ENCODE measurements at places on chromosomes 12 and 14.
A peak's percentile ranks its signal among the peaks of the same experiment; 100 is the strongest.

- DNase-seq, result no peak
These were observed 126.1 kb downstream of the GCH1 start for GRCh38 chr14:54776361-54777001.

DNA sequence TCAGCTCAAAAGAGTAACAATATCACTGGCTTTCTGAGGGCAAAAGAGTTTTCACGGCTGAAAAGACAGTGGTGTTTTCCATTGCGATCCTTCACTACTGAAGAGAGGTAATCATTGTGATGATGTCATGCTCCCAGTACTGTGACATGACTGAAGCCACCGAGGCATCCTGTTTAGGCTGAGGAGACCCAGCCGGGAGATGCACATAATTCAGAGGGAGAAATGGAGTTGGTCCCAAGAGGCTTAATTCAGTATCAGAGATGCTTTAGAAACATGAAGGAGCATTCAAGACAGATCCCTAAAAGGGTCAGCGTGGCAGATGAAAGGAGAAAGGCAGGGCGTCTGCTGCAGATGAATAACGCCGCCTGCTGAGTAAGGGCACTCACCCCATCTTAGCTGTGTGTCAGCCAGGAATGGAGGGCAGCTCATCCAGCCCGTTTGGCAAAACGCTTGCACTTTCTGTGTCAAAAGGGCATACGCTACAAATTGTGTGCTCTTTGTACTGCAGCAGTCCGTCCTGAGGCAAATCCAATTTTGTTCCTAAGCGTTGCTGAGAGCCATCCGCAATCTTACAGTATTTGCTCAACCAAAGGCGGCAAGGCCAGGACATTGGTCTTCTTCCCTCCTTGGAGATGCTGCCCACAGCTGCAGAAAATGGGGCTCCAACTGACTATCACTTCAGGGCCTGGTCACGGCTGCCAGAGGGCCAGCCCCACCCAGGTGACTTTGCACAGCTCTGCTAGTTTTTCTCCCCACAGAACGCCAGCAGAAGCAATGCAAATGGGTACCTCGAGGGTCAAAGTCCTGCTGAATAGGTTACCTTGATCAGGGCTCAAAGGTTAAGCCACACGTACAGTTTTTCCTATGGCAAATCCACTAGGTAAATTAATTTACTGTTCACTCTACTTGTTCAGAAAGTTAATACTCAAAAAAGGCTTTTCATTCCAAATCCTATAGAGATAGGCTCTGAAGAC is 23.5 kb downstream of the CCDC92 start:
- DNase-seq, result no peak

DNA sequence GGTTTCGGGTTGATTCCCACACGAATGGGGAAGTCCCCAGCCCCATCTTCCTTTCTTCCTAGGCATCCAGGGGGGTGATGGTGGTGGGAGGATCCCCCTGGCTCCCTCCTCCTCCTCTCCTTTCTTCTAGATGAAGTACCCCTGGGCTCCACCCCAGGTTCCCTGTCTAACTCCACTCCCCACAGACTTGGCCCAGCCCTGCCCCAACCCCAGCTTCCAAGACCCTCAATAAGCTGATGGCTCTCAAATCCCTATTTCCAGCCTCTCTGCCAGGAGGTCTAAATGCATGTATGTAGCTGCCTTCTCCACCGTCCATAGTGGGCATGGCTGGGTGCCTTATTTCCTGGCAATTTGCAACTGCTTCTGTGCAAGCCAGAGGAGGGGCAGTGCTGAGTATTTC is 383.7 kb downstream of the BCL11B start:
- no peak for DNase-seq

GRCh38 chr14:54638135-54638446 is 71.2 kb downstream of the SAMD4A start:
- DNase-seq, result no peak

- no peak for DNase-seq
These were observed 3.7 kb downstream of the ZFP36L1 start for GRCh38 chr14:68788996-68789820.

DNA sequence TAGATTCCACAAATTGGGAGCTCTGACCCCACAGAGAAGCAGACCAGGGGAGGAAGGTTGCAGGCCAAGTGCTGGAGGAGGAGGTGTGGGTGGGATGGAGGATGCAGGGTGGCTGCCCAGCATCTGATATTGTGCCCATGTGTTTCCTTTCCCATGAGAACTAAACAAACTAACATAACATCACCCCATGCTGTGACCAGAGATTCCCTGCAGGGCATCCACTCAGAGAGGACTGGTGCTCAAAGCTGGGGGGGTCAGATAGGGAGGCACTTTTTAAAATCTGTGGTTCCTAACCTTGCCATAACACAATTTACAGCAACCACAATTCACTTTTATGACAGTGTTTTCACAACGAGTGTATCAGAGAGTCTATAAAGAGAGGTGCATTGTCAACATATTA is 1277.6 kb downstream of the AACS start:
- DNase-seq, result peak; percentile 38

DNA sequence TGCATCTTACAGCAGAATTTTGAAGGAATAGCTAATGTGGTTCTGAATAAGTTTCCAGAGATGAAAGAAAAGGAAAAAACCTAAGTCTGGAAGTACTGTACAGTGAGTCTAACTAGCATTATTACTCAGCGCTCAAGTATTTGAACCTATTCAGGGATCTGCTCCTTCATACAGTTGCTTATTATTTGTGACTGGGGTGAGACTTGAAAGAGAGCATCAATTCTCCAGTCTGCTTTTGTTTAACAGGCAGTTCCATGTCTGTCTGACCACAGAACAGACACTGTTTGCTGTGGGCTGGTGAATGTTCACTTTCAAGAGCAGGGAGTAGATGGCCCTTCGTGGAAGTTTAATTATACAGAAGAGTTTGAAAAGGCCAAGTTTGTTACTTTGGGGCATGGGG is 9.3 kb downstream of the ETV6 start:
- peak; percentile 64 for DNase-seq

DNA sequence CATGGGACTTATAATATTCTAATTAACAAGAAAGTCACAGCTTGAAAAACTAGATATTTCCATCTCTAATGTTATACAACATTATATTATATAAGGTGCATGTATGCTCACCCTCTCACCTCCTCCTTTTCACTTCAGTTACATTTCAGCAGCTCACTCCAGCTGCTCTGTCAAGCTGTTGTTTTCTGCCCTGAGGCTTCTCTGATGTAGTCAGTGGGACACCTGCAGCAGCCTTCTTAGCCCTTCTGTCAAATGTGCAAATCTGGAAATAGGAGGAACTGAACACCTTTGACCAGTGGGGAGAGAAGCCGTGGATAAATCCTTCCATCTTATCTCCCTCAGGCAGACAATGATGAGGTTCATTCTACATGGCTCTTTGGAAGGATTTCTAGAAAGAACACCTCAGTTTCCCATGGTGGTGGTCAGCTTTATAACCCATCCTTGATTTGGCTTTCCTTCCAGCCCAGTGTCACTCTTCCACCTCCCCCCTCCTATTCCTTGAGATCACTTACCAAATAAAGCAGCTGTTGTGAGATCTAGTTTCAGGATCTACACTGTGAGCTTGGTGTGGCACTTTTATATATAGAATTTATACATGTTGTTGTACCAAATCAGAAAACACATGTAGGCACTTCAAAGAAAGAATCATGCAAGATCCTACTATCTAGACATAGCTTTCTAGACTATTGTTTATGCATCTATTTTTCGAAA is 79.6 kb upstream of the STK38L start:
- DNase-seq, result no peak

- DNase-seq, result no peak
These were observed 16.9 kb upstream of the FAM222A start for GRCh38 chr12:109696485-109697269.

GRCh38 chr12:1350055-1350933 is 244.1 kb downstream of the FBXL14 start:
- DNase-seq, result peak; percentile 71

DNA sequence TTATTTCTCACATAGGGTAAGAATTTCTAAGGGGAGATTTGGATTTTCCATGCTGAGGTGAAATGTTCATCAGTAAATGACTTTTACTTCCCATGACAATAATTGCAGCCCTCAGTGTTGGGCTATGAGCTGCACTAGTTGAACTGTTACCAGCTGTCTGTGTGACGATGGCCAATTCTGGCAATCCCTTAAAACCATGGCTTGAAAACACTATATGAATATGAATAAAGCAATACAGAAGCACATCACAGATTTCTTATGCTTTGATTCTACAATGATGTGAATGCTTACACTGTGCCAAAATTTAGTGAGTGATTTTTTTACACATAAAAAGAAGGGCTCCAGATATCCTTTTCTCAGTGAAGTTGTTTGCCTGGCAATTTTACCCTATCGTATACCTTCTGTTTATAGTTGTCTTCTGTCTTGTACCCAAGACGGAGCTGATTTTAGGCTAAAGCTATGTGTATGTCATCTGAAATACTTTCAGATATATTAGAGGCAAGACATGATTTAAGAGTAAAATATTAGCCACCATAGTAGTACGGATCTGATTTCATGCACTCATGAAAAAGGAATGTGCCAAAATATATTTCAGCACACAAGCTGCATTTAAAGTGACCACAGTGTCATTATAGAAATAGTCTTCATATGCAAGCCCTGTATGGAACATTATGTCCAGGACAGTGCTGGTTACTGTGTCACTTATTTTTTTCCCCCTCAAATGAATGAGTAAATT is 52.0 kb downstream of the SLC38A4 start:
- no peak for DNase-seq

DNA sequence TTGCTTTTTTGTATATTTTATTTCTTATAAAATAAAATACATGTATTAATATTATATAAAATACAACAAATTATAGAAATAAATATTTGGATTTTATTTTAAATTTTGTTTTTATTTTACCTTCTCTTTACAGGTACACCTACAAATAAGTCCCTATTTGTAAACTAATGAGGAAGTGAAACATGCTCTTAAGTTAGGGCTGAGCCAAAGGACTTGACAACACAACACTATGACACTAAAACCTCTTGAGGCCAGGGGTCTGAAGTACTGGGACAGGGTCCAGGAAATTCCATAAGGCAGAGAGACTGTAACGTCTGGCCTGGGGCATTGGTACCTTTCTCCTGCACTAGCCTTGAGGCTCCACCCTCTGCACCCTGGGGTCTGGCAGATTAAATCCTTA is 293.2 kb downstream of the FOXN3 start:
- no peak for DNase-seq

DNA sequence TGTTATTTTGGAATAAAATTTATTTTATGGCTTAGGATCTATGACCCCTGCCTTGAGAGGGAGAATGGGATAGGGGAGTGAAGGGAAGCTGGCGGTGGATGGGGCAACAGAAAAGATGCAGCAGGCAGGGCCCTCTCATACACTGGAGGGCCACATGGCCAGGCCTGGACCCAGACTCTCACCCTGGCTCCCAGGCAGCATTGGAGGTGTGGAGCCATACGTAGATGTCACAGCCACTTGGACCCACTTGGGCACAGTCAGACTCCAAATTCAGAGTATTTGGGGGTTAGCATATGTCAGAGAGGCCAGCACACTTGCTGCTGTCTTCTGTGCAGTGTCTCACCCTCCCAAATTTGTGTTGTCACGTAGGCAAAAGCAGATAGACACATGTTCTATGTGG is 6.5 kb downstream of the NAB2 start:
- no peak for DNase-seq

DNA sequence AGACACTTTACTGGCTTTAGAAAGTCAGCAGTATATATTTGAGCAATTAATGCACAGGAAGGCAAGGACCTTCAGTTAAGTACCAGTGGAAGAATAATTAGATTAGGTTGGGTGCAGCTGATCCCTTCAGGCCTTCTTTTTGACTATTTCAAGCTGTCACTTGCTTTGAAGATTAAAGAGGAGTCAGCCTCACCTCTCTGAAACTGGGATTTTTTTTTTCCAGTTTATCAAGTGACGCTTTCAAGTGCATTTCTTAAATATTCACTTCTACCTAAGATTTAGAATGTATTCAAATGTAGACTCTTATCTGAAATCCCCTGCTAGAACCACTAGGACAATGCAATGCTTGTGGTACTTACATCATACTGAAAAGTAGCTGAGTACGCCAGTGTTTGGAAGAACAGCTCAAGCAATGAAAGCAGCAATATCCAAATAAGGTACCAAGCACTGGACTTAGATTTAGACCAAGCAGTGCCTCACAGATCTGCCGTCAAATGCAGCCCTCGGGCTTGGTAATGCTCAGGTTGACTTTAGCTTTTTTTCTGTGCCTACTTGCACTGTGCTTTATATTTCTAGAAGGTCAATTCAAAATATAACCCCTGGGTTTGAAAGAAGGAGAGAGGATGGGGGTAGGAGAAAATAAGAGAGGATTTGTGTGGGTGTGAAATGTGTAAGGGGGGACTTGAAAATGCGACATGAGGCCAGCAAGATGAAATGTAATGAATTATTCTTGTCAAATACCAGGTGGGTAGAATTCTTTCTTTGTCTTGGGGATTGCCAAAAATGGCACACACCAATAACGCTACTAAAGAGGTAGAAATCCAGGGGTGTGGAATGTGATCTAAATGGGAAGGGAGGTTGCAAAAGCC is 3.7 kb upstream of the FERMT2 start:
- peak; percentile 28 for DNase-seq

GRCh38 chr14:76736514-76736913 is 24.8 kb upstream of the VASH1 start:
- no peak for DNase-seq

DNA sequence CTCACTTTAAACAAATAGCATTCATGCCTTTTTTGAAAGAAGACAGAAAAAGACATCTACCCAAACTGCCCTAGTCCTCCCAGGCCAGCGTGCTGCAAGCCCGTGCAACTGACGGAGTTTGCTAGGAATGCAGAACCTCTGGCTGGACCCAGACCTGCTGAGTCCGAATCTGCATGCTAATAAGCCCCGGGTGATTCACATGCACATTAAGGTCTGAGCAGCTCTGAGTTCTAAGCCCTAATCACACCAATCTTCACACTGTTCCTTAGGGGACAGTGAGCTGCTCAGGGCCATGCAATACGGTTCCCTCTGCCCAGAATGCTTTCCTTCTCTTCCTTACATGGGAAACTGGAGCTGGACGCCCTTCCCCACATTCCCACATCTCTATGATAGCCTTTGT is 25.2 kb downstream of the HAL start:
- DNase-seq, result no peak

GRCh38 chr14:71193663-71194062 is 286.4 kb downstream of the PCNX1 start:
- DNase-seq, result no peak

DNA sequence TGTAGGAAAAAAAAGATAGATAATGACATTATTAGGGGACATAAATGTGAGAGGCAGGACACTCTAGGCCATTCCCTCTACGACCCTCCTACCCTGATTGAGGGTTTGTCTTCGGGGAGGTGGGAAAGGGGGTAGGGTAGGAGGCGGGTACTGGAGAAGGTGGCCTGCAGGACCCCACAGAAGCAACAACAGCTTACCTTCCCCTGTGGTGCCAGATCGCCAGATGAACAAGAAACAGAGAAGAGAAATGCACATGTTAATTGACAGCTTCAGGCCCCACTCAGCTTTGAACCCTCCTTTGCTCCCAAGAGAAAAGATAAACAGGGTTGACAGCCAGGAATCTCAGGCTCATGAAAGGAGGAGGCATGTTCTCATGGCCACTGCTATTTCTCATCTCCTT is 4.8 kb downstream of the PHB2 start:
- no peak for DNase-seq

Data from AG09309 (cell line).